ENCODE measurements at places on chromosomes 7 and 10.
A peak's percentile ranks its signal among the peaks of the same experiment; 100 is the strongest.

DNA sequence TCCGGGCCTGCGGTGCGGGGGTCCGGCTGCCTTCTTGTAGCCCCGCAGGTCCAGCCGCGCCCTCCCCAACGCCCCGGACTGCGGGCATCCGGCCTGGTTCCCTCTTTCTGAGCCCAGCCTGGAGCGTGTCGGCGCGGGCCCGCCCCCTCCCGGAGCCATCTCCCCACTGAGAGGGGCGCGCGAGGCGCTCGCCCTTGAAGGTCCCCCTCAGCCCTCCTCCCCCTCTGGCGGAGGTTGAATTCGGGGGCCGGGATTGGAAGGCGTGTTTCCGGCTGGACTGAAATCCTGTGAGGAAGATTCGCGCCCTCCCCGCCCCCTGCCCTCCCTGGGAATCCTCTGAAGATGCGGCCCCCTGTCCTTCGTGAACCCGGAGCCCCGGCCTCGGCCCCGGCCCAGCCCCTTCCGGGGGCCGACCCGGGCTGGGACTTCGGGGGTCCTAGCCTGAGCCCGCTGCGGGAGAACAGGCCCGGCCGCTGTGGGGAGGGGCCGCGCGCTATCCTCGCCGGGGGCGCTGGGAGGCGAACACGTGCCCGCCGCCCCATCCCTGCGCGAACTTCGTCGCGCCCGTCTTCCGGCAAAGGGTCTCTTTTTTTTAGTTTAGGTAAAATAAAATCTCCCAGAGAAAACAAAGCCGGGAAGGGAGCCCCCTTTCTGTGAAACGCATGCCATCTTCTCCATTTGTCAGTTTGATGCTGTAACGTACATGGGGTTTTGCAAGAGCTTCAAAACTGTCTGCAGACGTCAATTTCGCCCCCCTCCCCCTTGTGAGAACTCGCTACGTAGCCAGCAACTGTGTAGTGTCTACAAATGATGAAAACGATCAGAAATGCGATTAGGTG, 636 bp downstream of the PDCD4 start:
- DNase-seq: peak; percentile 58

DNA sequence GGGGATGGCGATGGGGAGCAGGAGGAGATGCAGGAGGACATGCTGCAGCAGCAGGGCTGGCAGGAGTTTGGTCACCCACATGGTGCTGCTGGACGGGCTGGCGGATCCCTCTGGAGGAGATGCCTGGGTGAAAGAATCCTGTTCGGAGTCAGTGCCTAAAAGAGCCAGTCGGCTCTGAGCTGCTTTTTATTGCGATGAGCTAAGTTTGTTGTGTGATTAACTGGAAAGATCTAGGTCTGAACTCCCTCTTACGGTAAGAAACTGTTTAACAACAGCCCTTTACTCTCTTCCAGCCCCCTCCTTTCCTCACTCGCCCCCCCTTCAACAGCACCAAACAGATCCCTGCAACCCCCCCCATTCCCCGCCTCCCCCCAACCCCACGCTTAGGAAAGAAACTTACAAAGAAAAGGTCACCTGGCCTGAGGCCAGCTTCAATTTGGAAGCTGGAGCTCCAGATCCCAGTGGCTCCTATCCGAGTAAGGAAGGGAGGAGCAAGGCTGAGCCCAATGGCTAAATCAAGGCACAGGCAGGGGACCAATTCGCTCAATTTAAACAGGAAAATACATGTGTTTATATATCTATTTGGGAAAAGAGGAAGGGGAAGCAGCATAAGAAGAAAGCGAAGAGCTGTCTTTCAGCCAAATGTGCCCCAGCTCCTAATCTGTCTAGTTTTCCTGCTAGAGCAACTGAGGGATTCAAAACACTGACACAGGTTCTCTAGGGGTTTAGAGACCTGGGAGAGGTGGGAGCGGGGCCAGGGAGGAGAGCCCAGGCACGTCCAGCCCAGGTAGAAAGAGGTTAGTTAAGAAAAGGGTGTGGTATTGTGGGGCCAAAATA, at the start of gene HGF:
Gene HGF (minus strand): TSS at position 157 of the 837 bp plus-strand sequence. CDS start 76 bp downstream, at position 81.
- no peak for DNase-seq

- DNase-seq: no peak
These were observed 302.6 kb upstream of the SP4 start for GRCh38 chr7:21125297-21125696.

- DNase-seq: no peak
These were observed 273.8 kb upstream of the HPS1 start for GRCh38 chr10:98720551-98720950.

DNA sequence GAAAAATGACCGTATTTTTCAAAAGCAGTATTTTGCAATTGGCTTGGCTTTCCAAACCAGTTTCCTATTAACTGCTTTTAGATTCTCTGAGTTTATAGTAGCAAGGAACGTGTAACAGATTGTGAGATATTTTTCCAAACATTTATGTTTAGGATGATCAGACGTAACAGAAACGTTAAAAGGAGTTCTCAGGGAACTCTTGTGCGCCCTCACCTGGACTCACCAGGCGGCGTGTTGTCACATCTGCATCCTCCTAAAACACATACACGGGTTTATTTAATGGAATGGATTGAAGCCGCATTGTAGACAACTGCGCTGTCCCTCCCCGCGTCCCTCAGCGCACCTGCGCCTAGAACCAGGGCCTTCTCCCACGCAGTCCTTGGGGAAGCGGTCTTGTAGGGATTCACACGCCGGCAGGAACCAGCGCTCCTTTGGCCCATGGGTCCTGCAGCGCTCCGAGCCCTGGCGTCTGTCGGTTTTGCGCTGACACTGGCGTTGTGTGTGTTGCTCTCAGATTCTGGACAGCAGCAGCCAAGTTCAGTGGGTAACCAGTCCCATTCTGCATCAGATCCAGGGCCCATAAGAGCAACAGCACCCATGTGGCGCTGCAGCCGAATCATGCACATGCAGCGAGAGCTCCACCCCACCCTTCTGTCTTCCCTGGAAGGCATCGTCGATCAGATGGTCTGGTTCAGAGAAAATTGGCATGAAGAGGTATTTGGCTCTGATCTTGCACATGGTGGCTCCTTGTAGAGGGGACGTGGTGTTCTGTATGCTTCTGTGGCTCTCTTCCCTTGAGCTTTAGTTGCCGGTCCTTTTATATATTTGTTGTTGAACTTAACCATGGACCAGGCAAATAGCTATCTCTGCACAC, 114.9 kb downstream of the TRRAP start:
- DNase-seq: no peak

DNA sequence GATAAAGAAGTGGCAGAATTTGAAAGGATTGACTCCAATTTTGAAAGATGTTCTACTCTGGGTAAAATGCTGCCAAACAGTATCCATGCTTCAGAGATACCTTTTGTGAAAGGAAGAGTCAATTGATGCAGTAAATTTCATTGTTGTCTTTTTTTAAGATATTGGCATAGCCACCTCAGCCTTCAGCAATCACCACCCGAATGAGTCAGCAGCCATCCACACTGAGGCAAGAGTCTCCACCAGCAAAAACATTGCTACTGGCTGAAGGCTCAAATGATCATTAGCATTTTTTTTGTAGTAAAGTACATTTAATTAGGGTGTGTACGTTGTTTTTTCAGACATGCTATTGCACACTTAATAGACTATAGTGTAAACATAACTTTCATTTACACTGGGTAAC, 31.7 kb upstream of the CYP26C1 start:
- peak; percentile 13 for DNase-seq

- no peak for DNase-seq
These were observed 187.3 kb downstream of the DPY19L1 start for GRCh38 chr7:34849986-34850385.

GRCh38 chr7:29806208-29806994, at the start of gene WIPF3:
Gene WIPF3, plus strand, starts transcription at chr7:29806508. Its CDS starts 28,217 bp downstream, at chr7:29834725.
- no peak for DNase-seq

DNA sequence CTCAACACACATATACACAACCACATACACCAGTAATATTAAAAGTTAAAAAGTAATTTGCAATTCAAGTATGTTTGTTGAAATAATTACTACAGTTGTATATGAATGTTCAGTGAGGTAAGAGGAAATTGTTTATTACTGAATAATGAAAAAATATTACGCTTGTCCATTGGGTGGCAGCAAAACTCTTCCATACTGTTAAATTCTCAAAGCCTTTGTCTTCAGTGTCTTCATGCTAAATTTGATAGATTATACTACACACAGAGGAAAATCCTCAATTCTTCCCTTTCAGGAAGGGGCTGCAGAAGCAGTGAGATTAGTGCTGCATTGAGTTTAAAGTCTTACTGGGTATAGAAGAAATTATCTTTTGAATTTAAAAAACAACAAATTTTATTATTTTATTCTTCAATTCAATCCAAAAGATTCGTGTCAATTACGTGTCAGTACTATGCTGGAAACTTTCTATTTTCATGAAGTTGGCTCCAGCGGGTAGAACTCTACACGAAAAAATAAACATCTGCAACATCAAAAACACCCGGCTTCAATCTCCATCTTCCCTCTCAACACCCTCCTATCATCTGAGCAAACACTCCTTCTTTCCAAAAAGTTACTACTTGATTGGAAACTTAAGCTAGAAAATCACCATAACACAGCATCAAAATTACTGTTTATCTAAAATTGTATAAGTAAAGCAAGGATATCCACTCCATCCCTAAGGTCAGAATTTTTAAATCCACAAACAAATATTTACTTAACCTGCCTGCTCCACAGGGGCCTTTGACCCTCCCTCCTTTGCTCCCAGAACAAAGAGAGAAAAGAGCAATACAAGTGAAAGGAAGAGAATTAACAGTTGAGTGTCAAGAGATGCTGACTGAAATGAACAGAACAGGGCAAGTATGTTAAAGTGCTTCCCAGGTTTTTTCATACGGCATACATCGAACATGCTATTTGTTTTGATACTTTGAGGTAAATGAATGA, 37.0 kb upstream of the TES start:
- DNase-seq: peak; percentile 60

GRCh38 chr10:60099998-60100747, 193.8 kb upstream of the CCDC6 start:
- DNase-seq: no peak

GRCh38 chr7:54349229-54349628, 192.9 kb upstream of the VSTM2A start:
- no peak for DNase-seq

- no peak for DNase-seq
These were observed 41.4 kb downstream of the TOMM7 start for GRCh38 chr7:22781230-22781711.

GRCh38 chr7:36208997-36209813, 56.2 kb downstream of the EEPD1 start:
- DNase-seq: no peak

DNA sequence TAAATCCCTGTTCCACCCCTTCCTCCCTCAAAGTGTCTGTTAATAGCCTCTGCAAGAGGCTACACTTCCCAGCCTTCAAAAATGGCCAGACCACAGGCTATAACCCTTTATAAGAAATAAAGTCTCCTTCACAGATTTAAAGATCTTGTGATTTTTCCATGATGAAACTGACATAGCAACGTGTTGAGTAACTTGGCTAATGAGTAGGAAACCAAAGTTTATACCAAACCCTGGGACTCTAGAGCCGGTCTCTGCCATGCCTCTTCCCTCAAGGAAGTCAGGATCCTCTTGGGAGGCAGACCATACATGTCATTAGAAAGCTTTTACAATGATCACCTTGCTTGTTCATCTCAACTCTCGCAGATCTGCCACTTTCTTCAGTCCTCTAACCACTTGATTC, 44.4 kb downstream of the GRM8 start:
- no peak for DNase-seq

GRCh38 chr10:119007211-119007574, 22.3 kb upstream of the NANOS1 start:
- DNase-seq: no peak

- no peak for DNase-seq
These were observed 428.4 kb upstream of the KLF6 start for GRCh38 chr10:4213441-4213840.

- no peak for DNase-seq
These were observed 74.2 kb upstream of the CDCA7L start for GRCh38 chr7:22019931-22020330.

- DNase-seq: peak; percentile 54
These were observed 141.3 kb downstream of the NRP1 start for GRCh38 chr10:33193057-33193700.

GRCh38 chr10:56135828-56136227, 225.2 kb downstream of the ZWINT start:
- DNase-seq: no peak

DNA sequence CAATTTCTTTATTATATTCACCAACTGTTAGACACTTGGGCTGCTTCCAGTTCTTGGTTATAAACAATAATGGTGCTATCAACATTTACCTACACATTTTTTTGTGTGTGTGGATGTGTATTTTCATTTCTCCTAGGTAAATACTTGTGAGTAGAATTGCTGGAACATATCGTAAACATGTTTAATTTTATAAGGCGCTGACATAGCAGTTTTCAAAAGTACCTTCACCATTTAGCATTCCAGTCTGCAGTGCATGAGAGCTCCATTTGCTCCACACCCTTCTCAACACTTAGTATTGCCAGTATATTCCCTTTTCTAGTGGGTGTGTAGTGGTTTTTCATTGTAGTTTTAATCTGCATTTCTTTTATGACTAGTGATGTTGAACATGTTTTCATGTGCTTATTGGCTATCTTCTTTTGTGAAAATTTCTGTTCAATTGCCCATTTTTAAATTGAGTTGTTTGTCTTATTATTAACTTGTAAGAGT, 59.6 kb upstream of the FAM204A start:
- no peak for DNase-seq

All from SW 1271 (cell line).